ENCODE measurements at places on chromosomes 16 and 17. TPM values are rescaled to one million over a fixed set of nuclear protein-coding genes. Genes with fewer than 3 reads are reported as not detected.

- DNase-seq: no peak
Measured at GRCh38 chr16:78763821-78764440, 664.5 kb downstream of the WWOX start.

- DNase-seq: peak; percentile 60
Measured at GRCh38 chr17:63929860-63930766, 2.0 kb downstream of the CD79B start.

- no peak for DNase-seq
Measured at GRCh38 chr17:64064331-64064730, 43.9 kb upstream of the ICAM2 start.

GRCh38 chr16:85557083-85557970 lies 55.8 kb upstream of the GSE1 start:
- peak; percentile 47 for DNase-seq

GRCh38 chr17:64457156-64457555 lies 8.2 kb downstream of the MILR1 start:
- no peak for DNase-seq

DNA sequence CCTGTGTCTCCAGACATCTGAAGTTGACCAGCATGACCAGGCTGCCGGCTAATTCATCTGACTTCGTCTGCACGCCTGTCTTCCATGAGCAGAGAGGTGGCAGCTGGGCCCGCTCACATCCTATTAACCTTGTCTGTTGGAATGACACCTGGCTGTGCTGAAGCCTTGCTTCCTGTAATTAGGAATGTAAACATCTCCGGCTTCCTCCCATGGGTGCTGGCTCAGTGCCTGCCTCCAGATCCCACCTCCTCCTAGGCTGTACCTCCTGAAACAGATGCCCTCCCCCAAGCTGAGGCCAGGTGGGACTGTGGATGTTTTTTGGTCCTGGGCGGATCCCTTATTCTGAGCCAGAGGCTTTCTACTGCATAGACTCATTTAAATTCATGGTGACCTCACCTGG lies 296.3 kb downstream of the HS3ST4 start:
- no peak for DNase-seq

DNA sequence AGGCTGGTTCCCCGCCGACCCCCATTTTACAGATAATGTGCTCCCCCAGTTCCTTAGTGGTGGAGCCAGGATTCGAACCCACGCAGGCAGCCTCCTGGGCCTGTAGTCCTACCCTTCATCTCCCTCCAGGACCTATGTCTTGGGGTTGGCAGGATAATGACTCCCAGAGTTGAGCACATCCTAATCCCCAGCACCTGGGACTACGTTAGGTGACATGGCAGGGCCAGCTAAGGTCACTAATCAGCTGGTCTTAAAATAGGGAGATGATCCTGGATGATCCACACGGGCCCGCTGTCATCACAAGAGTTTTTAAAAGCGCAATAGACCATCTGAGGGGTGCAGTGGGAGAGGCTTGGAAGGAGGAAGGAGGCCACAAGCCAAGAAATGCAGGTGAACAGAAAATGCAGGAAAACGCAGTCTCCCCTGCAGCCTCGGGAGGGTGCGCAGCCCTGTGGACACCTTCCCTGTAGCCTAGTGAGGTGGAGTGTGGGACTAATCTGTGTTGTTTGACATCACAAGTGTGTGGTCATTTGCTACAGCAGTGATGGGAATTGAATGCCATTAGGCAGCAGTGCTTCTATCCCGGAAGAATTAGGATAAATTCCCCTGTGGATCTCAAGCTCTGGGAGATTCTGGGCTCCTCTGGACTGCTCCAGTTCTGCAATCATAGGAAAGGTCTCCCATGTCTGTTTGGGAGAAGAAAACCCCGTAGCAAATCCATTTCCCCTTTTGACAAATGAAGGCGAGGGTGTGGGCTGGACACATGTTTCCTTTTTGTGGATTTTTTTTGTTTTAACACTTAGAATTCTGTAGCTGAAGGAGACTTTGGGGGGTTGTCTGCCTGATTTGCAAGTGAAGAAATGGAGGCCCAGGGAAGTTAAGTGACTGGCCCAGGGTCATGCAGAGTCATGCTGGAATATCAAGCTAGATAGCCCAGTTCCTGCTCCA lies 297.7 kb downstream of the SEC14L1 start:
- no peak for DNase-seq

GRCh38 chr16:307691-308312 lies 24.8 kb downstream of the PDIA2 start:
- no peak for DNase-seq

GRCh38 chr17:69423450-69423849 lies 9.0 kb downstream of the MAP2K6 start:
- DNase-seq: no peak

- DNase-seq: peak; percentile 25
Measured at GRCh38 chr16:54208237-54208636, 78.3 kb downstream of the IRX3 start.

DNA sequence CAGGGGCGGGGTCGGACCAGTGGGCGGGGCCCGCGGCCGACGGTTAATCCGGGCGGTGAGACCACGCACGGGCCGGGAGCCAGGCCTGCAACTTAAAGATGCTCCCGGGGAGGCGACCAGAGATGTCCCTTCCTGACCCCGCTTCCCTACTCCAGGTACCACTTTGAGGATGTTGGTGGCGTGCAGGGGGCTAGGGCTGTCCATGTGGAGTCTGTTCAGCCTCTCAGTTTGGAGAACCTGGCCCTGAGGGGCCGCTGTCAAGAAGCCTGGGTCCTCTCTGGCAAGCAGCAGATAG lies 580 bp downstream of the RANGRF start:
- no peak for DNase-seq

- no peak for DNase-seq
Measured at GRCh38 chr17:1907909-1908698, 78.3 kb downstream of the RPA1 start.

DNA sequence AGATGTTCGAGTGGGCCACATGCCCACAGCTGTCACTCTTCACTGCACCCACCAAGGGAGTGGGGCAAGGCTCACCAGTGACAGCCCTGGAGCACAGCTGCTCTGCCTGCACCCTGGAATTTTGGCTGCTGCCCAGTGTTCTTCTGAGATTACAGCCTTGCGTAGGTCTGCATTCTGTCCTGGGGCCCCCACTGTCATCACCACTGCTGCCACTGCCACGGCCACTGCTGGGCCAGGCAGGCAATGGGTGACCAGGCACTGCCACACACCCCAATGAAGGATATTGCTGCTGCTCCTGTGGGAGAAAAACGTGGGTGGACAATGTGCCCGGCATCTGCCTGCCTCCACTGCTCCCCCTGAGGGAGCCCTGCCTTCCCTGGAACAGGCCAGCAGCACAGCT lies 1717.0 kb downstream of the TP53TG3F start:
- DNase-seq: no peak

GRCh38 chr17:34553907-34554306 lies 25.5 kb upstream of the TMEM132E start:
- no peak for DNase-seq

RNF157 gene
- 2.1 TPM for total RNA-seq
